ENCODE measurements at places on chromosomes 5 and 9. TPM values are rescaled to one million over a fixed set of nuclear protein-coding genes. Genes with fewer than 3 reads are reported as not detected.

The BICD2 gene
- 42.6 TPM for total RNA-seq

The PIP5K1B gene
- 7.8 TPM for total RNA-seq

The PCDHB4 gene
- 11.0 TPM for total RNA-seq

The LCN9 gene
- not detected for total RNA-seq

The RANBP17 gene
- total RNA-seq, result 95.5 TPM

The CBY3 gene
- total RNA-seq, result not detected

The GPR150 gene
- not detected for total RNA-seq

The PCDHGA12 gene
- 26.9 TPM for total RNA-seq

The OR1J2 gene
- total RNA-seq, result not detected

The TERT gene
- total RNA-seq, result not detected

The MARCHF11 gene
- total RNA-seq, result 1.3 TPM

The NCBP1 gene
- 68.9 TPM for total RNA-seq

The SLC4A9 gene
- not detected for total RNA-seq

The PTGES gene
- 2.5 TPM for total RNA-seq

The LHX3 gene
- not detected for total RNA-seq

The IGFBPL1 gene
- 90.5 TPM for total RNA-seq

The MYMK gene
- total RNA-seq, result not detected

The LCN10 gene
- not detected for total RNA-seq

The PCDHA8 gene
- 25.7 TPM for total RNA-seq

The FIBCD1 gene
- total RNA-seq, result 1.3 TPM

The OSTF1 gene
- total RNA-seq, result 9.4 TPM

The PKD2L2 gene
- not detected for total RNA-seq

The BRINP1 gene
- total RNA-seq, result 69.2 TPM

The SLC36A2 gene
- total RNA-seq, result not detected

The CDH12 gene
- 36.6 TPM for total RNA-seq

The TMEFF1 gene
- 58.5 TPM for total RNA-seq

The MEGF10 gene
- total RNA-seq, result 28.2 TPM

The GLDC gene
- 20.7 TPM for total RNA-seq

The PAIP2 gene
- 98.0 TPM for total RNA-seq

The RASGEF1C gene
- total RNA-seq, result 33.8 TPM

The NDST1 gene
- 32.9 TPM for total RNA-seq

The GABRA6 gene
- total RNA-seq, result not detected

The HTR4 gene
- 0.31 TPM for total RNA-seq

The PCDHGA11 gene
- total RNA-seq, result 40.4 TPM

The ST8SIA4 gene
- total RNA-seq, result 44.1 TPM

The CCNJL gene
- total RNA-seq, result 4.4 TPM

The IL9 gene
- total RNA-seq, result not detected

The TOR4A gene
- 0.31 TPM for total RNA-seq

The CDK5RAP2 gene
- 67.6 TPM for total RNA-seq

The RUFY1 gene
- 41.3 TPM for total RNA-seq

The CMYA5 gene
- 2.5 TPM for total RNA-seq

The SPATA9 gene
- total RNA-seq, result 1.9 TPM

The SHB gene
- 25.7 TPM for total RNA-seq

The CLTB gene
- total RNA-seq, result 47.6 TPM

The MSX2 gene
- total RNA-seq, result not detected

The PCDHA11 gene
- total RNA-seq, result 80.4 TPM

Measured in parietal lobe (tissue), 2 donors.